Umbilical cord (tissue), 2 donors: ENCODE measurements at places on chromosomes 3 and 15. TPM values are rescaled to one million over a fixed set of nuclear protein-coding genes. Genes with fewer than 3 reads are reported as not detected.
A peak's percentile ranks its signal among the peaks of the same experiment; 100 is the strongest.

GRCh38 chr15:60844511-60845174 lies 365.7 kb upstream of the ICE2 start:
- no peak for DNase-seq

DNA sequence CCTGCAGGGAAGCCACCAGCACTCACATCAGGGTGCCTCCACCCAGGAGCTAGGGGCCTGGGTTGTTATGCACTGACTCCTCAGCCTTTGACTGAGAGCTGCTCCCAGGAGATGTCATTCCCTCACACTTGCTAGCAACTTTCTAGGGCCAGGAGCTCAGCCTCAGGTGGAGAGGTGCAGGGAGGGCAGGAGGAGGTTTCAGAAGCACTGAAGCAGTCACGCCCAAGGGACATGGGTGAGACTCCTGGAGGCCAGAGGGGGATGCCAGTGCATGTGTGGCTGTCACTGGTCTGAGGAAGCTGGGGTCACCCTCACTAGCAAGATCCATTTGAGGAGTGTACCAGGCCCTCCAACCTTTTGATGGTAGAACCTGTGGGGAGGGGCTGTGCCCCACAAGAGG lies 271.2 kb downstream of the PLCL2 start:
- DNase-seq, result no peak

The CYP1A1 gene
- 3.6 TPM for total RNA-seq

DNA sequence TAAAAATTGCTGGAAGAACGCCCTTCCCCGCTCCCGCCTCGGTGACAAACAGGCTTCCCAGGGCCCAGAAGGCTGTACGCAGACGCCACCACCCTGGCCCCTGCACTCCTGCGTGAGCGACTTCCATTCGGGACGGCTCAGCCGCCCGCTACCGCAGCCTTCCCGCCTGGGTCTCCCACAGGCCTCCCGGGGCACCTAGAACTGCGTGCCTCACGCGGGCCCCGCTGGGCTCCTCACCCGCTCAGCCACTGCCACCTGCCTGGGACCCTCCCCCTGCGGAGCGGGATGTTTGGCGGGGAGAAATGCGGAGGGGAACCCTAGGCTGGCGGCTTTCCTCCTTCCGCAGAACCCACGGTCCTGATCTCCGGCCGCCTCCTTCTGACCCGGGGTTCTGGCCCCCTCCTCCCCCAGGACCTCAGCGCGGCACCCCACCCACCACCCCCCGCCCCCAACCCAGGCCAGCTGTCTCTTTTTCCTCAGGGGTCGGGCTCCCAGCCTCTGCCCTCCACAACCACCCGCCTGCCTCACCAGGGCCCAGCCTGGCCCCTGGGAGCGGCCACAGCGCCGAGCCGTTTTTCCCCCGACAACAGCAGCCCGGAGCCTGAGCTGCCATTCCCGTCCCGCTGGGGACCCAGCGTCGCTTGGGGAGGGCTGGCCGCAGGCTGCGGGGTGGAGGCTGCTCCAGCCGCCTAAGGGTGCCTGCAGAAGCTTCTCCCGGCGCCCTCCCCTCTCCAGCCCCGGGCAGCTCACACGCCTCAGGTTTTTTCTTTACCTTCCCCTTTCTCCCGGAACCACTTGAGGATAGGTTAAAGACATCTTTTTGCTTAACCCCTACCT lies 27.6 kb upstream of the RAB7A start:
- peak; percentile 52 for DNase-seq

DNA sequence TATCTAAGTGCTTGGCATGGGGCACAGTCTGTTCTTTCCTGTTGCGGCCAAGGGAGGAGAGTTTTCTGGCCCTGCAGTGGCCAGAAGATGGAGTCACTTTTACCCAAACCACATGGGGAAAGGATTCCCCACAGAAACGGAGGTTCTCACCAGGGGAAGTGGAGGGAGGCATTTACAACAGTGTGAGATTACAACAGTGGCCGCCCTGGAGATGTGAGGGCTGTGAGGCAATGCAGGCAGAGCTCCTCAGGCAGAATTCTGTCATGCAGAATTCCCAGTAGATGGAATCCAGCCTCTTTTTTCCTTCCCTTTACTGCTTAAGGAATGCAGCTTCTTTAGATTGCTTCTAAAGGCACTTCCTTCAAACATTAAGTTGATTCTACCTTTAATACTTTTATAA lies 83.1 kb downstream of the CACNA1D start:
- DNase-seq, result peak; percentile 84

GRCh38 chr3:116864590-116864927 lies 155.0 kb downstream of the TUSC7 start:
- no peak for DNase-seq

The BLOC1S6 gene
- total RNA-seq, result 90.3 TPM
